ENCODE measurements at places on chromosomes 4 and X.

DNA sequence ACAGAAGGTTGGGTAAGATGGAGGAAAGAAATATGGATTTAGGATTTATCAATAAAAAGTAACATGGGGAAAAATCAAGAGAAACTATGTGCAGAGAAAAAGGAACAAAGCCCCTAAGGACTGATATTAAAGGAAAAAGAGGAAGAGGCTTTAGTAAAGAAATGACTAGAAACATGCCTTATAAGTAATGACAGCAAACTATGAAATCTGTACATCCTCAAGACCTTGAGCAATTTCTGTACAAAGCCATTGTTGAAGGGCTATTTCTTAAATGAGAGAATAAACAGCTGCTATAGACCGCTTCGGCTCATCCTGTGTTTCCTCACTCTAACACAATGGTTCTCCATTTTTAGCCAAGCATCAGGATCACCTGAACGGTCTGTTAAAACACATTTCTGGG is 180.3 kb upstream of the ATOH1 start:
- peak; percentile 20 for DNase-seq

DNA sequence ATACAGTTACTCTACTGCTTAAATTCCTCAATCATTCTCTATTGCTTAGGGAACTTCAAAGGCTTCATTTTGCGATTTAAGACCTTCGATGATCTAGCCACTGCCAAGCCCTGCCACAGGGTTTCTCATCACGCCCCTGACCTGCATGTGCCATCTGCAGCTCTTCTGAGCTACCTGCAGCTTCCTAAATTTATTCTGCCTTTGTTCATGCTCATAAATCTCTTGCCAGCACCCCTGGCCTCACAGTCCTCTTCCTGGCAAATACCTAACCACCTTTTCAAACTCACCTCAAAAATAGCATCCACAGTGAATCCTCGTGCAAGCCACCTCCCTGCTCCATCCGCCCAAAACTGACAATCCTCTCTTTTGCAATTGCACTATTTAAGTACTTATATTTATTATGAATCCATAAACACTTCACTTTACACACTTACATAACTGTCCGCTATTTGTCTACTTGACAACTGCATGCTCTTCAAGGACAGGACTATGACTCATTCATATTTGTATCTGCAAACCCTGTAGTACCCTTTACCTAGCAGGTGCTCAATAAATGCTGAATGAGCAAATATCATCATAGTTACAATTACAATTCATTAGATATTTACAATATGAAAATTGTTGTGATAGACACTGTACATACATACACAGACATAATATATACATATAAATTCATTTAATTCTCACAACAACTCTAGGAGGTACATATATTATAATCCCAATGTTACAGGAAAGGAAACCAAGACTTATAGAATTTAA is 280.0 kb upstream of the RASGEF1B start:
- DNase-seq = no peak

DNA sequence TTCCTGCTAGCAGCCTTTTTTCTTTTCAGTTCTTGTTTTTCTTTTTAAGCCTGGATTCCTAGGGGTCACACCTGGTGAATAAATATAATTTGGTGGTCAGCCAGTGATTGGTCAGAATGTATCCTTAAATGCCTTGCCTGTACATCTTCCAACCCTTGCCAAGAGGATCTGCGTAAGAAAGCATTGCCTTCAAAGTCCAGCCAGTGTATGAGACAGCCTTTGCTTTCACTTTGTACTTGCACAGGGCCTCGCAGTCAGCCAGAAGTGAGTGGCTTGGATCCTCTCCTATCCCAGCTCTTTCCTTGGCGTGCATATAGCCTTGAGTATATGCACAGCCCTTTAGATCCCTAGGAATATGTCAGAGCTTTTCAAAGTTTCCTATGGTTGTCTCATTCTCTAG is 22.2 kb downstream of the KANTR start:
- no peak for DNase-seq

DNA sequence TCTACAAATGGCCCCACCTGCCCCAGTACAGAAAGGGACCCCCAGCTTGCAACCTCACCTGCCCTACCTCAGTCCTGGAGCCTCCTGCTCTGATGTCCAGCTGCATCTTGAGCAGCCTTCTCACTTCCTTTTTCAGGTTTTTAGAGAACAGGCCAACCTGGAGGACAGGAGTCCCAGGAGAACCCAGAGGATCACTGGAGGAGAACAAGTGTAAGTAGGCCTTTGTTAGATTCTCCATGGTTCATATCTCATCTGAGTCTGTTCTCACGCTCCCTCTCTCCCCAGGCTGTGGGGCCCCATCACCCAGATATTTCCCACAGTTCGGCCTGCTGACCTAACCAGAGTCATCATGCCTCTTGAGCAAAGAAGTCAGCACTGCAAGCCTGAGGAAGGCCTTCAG is 3.6 kb downstream of the MAGEA11 start:
- peak; percentile 44 for DNase-seq

- no peak for DNase-seq
Observed at GRCh38 chr4:3877236-3877635, 111.1 kb downstream of the ADRA2C start.

Measured in GM06990 (cell line).